ENCODE measurements at places on chromosomes 16 and 17. TPM values are rescaled to one million over a fixed set of nuclear protein-coding genes. Genes with fewer than 3 reads are reported as not detected.

- no peak for DNase-seq
- H3K4me3 ChIP-seq: no peak overlapping the region
- H3K27ac ChIP-seq: no peak overlapping the region
- H3K4me1 ChIP-seq: peaks cover 25% of the 10 kb centered on the region
- no peaks in the 10 kb centered on the region for H3K36me3 ChIP-seq
Observed at GRCh38 chr16:75323933-75324332, 72.5 kb upstream of the BCAR1 start.

Gene GINS2
- total RNA-seq: 0.26 TPM

Gene KRTAP9-3
- not detected for total RNA-seq

- H3K4me1 ChIP-seq: peaks cover 8% of the 10 kb centered on the region
- H3K4me3 ChIP-seq: no peak overlapping the region
- H3K27ac ChIP-seq: no peak overlapping the region
- no peak for DNase-seq
- H3K36me3 ChIP-seq: peaks cover 11% of the 10 kb centered on the region
- H3K27me3 ChIP-seq: no peaks in the 10 kb centered on the region
Observed at GRCh38 chr17:56908001-56908542, 5.8 kb downstream of the TRIM25 start.

GRCh38 chr17:42136654-42137051, 14.0 kb downstream of the HSPB9 start:
- no peak overlapping the region for H3K27ac ChIP-seq
- no peak for DNase-seq
- peaks cover 33% of the 10 kb centered on the region for H3K4me1 ChIP-seq
- H3K36me3 ChIP-seq: peaks cover 8% of the 10 kb centered on the region
- H3K27me3 ChIP-seq: no peaks in the 10 kb centered on the region
- no peak overlapping the region for H3K4me3 ChIP-seq

Gene UTS2R
- total RNA-seq: not detected

GRCh38 chr17:9044772-9045463, 23.6 kb downstream of the NTN1 start:
- no peaks in the 10 kb centered on the region for H3K27me3 ChIP-seq
- no peaks in the 10 kb centered on the region for H3K36me3 ChIP-seq
- no peak overlapping the region for H3K27ac ChIP-seq
- H3K4me1 ChIP-seq: no peaks in the 10 kb centered on the region
- no peak overlapping the region for H3K4me3 ChIP-seq

Gene MYO15A
- total RNA-seq: 0.77 TPM

DNA sequence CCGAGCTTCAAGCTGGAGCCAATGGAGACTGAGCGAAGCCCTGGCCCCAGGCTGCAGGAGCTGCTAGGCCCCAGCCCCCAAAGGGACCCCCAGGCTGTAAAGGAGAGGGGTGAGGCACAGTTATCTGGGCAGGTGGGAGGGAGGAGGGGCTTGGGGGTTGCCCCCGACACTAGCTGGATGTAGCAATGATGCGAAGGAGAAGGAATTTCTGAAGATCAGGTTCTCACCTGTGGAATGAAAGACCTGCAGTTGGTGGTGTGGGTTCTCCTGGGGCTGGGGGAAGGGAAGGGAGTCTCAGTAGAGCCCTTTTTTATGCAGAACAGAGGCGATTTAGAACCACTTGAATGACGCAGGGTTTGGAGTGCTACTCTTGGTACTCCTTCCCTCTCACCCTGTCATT, 1.8 kb downstream of the ZNF263 start:
- peak overlapping the region; percentile 79 for H3K4me3 ChIP-seq
- peaks cover 2% of the 10 kb centered on the region for H3K4me1 ChIP-seq
- DNase-seq: no peak
- H3K27ac ChIP-seq: no peak overlapping the region
- H3K27me3 ChIP-seq: no peaks in the 10 kb centered on the region

DNA sequence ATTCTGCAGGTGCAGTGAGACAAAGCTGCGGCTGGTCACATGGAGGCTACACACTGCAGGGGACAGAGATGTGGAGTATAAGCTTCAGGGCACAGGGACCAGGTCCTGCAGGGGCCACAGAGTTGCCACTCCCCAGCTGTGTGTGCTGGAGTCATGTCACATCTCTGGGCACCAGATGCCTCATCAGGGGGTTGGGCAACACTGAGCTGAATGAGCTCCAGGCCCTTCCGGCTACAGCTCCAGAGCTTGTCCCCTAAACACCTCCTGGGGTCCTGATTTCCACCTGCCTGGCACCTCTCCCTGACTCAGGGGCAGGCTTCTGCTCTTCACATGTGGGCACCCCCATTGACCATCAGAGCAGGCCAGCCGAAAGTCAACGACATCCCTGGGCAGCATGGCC, 32.5 kb downstream of the SPHK1 start:
- H3K27me3 ChIP-seq: no peaks in the 10 kb centered on the region

DNA sequence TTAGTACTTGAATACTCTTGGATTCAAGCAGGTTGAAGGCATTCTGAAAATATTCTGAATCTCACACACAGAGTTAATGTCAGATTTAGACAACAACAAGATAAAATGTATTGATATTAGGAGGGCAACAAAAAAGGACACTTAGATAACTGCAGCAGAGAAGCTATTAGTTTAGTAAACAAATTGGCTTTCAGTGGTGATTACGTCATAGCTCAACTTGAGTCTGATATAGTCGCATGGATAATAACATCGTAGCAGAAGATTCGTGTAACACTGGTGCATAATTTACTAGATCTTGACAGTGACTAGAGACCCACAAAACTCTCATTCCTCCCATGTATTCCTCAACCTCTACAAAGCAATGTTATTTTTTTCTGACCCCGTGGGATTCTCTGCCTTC, 268.3 kb downstream of the KCNJ2 start:
- no peak overlapping the region for H3K4me3 ChIP-seq
- no peak for DNase-seq
- H3K4me1 ChIP-seq: no peaks in the 10 kb centered on the region

Gene PIGW
- total RNA-seq: 2.8 TPM

Gene TMEM92
- total RNA-seq: not detected

Gene STH
- total RNA-seq: not detected

DNA sequence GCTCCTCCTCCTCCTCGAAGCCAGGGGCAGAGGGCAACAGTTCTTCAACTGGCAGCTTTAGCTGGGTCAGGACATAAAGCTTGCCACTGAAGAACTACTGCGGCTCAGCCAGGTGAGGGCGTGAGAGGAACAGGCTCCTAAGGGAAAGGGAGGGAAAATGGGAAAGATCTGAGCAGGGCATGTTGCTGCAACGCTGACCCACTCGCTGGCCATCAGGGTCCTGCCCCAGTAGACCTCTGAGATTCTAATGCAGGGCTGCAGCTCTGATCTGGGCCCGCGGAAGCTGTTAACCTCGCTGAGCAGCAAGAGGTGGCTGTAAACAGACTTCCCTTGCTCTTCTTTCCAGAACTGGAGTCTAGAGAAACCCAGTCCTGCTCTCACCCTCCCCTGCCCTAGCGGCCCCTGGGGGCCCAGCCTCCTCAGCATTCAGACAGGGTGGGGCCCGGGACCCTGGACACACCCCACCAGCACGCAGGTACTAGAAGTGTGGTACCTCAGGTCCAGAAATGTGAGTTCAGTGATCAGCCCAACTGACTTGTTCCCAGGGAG, 3.8 kb upstream of the TLCD2 start:
- H3K36me3 ChIP-seq: peaks cover 25% of the 10 kb centered on the region
- H3K4me1 ChIP-seq: peaks cover 30% of the 10 kb centered on the region
- no peaks in the 10 kb centered on the region for H3K27me3 ChIP-seq
- DNase-seq: peak; percentile 55

DNA sequence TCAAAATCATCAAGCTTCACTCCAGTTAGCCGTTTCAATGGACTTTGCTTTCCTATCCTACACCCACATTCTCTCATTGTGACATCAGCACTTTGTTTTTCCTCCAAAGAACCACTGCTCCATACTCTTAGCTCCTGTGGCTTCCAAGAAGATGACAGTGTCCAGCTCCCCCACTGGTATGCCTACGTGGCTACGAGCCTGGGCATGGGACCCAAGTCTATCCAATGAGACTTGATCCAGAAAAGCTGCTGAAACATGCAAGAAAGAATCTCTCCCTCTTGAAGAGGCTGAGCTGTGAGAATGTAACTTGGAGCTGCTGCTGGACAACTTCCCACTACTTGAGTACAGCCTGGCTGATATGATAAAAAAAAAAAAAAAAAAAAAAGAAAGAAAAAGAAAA, 9.4 kb downstream of the TOX3 start:
- H3K4me1 ChIP-seq: no peaks in the 10 kb centered on the region
- no peaks in the 10 kb centered on the region for H3K36me3 ChIP-seq
- DNase-seq: no peak
- no peaks in the 10 kb centered on the region for H3K27me3 ChIP-seq

Gene ZG16B
- total RNA-seq: not detected

DNA sequence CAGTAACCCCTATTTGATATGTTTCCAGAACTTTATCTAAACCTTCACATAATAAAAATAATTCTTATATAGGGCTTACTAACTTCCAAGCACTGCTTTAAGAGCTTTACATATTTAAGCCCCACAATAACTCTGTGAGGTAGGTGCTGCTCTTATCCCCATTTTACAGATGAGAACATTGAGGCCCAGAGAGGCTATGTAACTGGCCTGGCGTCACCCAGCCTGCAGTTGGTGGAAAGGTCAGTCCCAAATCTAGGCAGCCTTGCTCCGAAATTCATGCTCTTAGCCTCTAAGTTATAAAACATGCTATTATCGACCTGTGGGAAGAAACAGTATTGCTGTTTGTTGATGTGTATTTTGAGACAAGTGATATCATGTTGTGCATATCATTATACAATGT, 9.0 kb downstream of the NLRC5 start:
- H3K4me1 ChIP-seq: peaks cover 14% of the 10 kb centered on the region
- no peaks in the 10 kb centered on the region for H3K36me3 ChIP-seq
- no peak overlapping the region for H3K4me3 ChIP-seq
- DNase-seq: no peak
- H3K27ac ChIP-seq: no peak overlapping the region
- no peaks in the 10 kb centered on the region for H3K27me3 ChIP-seq

GRCh38 chr16:54400261-54400660, 113.7 kb upstream of the IRX3 start:
- no peak overlapping the region for H3K4me3 ChIP-seq
- H3K4me1 ChIP-seq: no peaks in the 10 kb centered on the region
- H3K27ac ChIP-seq: no peak overlapping the region
- no peaks in the 10 kb centered on the region for H3K27me3 ChIP-seq

Data from fibroblast of lung (primary cell).